ENCODE measurements at places on chromosomes 4 and X.

DNA sequence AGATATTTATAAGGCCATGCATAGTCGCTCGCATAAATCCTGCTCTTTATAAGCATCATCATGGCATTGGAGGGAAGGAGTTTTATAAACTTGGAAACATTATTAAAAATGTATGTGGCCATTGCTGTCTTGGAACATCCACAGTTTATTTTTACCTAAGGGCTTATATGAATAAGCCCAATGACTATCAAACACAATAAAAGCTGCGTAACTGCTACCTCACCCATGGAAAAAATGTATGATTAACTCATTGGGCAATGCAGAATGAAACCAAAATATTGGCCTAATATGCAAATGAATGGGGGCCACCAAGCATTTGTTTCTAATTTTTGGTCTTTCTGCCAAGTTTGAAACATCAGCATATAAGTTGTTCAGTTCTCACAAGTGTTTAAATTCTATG is 19.1 kb downstream of the GEMIN8 start:
- H3K27ac ChIP-seq = no peak overlapping the region
- no peaks in the 10 kb centered on the region for H3K4me1 ChIP-seq
- H3K27me3 ChIP-seq = no peaks in the 10 kb centered on the region
- DNase-seq = no peak
- H3K4me3 ChIP-seq = no peak overlapping the region

DNA sequence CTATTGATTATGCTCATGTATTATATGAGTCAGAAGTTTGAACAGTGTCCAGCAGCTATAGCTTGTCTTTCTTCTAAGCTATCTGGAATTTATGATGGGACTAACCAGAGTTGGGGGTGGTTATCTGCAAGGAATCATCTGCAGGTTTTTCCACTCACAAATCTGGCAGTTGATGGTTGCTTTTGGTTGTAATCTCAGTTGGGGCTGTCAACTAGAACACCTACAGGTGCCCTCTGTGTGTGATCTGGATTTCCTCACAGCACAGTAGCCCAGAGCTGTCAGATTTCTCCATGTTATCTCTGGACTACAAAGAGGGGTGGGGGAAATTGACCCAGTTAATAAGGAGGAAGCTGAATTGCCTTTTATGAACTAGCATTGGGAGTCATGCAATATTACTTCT is 51.4 kb upstream of the MAP9 start:
- no peak for DNase-seq
- H3K36me3 ChIP-seq = no peaks in the 10 kb centered on the region
- no peaks in the 10 kb centered on the region for H3K4me1 ChIP-seq
- H3K27ac ChIP-seq = no peak overlapping the region

GRCh38 chrX:112380541-112381278 is 298.1 kb upstream of the TRPC5 start:
- H3K27ac ChIP-seq = no peak overlapping the region
- H3K27me3 ChIP-seq = no peaks in the 10 kb centered on the region
- H3K36me3 ChIP-seq = no peaks in the 10 kb centered on the region
- no peaks in the 10 kb centered on the region for H3K4me1 ChIP-seq
- DNase-seq = no peak

DNA sequence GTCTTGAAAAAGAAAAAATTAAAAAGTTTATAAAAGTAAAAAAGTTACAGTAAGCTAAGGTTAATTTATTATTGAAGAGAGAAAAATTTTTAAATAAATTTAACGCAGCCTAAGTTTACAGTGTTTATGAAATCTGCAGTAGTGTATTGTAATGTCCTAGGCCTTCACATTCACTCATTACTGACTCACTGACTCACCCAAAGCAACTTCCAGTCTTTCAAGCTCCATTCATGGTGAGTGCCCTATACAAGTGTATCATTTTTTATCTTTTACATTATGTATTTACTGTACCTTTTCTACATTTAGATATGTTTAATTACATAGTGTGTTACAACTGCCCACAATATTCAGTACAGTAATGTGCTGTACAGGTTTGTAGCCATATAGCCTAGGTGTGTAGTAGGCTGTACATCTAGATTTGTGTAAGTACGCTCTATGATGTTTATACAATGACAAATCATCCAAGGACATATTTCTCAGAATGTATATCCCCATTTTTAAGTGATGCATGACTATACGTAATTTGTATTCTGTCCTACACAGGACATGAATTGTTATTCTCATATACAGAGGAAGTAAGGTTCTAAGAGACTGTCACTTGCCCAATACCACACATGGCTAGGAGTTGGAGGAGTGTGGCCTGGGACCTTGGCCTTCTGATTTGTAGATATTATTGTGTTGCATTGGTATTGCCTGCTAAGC is 19.5 kb upstream of the PDCL2 start:
- DNase-seq = no peak
- H3K4me3 ChIP-seq = no peak overlapping the region
- no peaks in the 10 kb centered on the region for H3K36me3 ChIP-seq
- H3K27ac ChIP-seq = no peak overlapping the region
- peaks cover 14% of the 10 kb centered on the region for H3K4me1 ChIP-seq
- no peaks in the 10 kb centered on the region for H3K27me3 ChIP-seq

- H3K4me3 ChIP-seq = no peak overlapping the region
- DNase-seq = no peak
- H3K4me1 ChIP-seq = peaks cover 11% of the 10 kb centered on the region
- no peaks in the 10 kb centered on the region for H3K36me3 ChIP-seq
- H3K27me3 ChIP-seq = no peaks in the 10 kb centered on the region
These were observed 104.5 kb upstream of the NAP1L5 start for GRCh38 chr4:88802138-88802537.

GRCh38 chr4:6917461-6918271 is 8.0 kb downstream of the TBC1D14 start:
- H3K27ac ChIP-seq = peak overlapping the region; percentile 86
- H3K4me1 ChIP-seq = peaks cover 39% of the 10 kb centered on the region
- H3K27me3 ChIP-seq = no peaks in the 10 kb centered on the region
- H3K36me3 ChIP-seq = no peaks in the 10 kb centered on the region
- peak overlapping the region; percentile 11 for H3K4me3 ChIP-seq
- DNase-seq = peak; percentile 92

- H3K27me3 ChIP-seq = peaks cover 18% of the 10 kb centered on the region
- H3K4me1 ChIP-seq = no peaks in the 10 kb centered on the region
- H3K27ac ChIP-seq = no peak overlapping the region
- H3K4me3 ChIP-seq = peak overlapping the region; percentile 85
These were observed 25.0 kb downstream of the UTP14A start for GRCh38 chrX:129930941-129931410.

DNA sequence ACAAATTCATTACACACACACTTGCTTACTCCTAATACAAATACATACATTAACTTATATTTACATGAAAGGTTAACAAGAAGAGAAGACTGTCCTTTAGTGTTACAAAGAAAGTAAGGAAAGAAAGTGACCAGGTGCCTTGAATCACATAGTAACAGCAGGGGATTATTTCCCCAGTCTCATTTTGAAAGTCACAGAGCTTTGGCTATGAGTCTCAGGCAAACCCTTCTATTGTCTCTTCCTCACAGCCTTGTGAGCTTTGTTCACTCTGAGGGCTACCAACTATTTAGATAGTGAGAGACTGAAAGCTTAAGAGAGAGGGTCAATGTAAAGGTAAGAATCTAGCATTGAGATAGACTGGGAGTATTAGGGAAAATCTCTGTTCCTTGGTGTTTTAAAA is 161.6 kb downstream of the NPNT start:
- H3K4me3 ChIP-seq = no peak overlapping the region
- H3K4me1 ChIP-seq = no peaks in the 10 kb centered on the region
- no peak for DNase-seq
- no peaks in the 10 kb centered on the region for H3K27me3 ChIP-seq
- no peak overlapping the region for H3K27ac ChIP-seq
- no peaks in the 10 kb centered on the region for H3K36me3 ChIP-seq

- no peaks in the 10 kb centered on the region for H3K27me3 ChIP-seq
- peaks cover 13% of the 10 kb centered on the region for H3K4me1 ChIP-seq
- H3K36me3 ChIP-seq = peaks cover 28% of the 10 kb centered on the region
- no peak for DNase-seq
- H3K27ac ChIP-seq = no peak overlapping the region
- H3K4me3 ChIP-seq = no peak overlapping the region
These were observed 6.2 kb downstream of the S100P start for GRCh38 chr4:6699903-6700302.

- peaks cover 20% of the 10 kb centered on the region for H3K36me3 ChIP-seq
- no peaks in the 10 kb centered on the region for H3K4me1 ChIP-seq
- no peak for DNase-seq
- no peak overlapping the region for H3K27ac ChIP-seq
These were observed 32.1 kb upstream of the CLCN4 start for GRCh38 chrX:10124506-10125247.

GRCh38 chr4:102734591-102735385 is 26.0 kb downstream of the MANBA start:
- H3K36me3 ChIP-seq = no peaks in the 10 kb centered on the region
- peak overlapping the region; percentile 16 for H3K27ac ChIP-seq
- DNase-seq = no peak
- peaks cover 27% of the 10 kb centered on the region for H3K4me1 ChIP-seq

- DNase-seq = no peak
- peaks cover 17% of the 10 kb centered on the region for H3K4me1 ChIP-seq
- H3K4me3 ChIP-seq = peak overlapping the region; percentile 58
- H3K36me3 ChIP-seq = no peaks in the 10 kb centered on the region
These were observed 457 bp downstream of the TFE3 start for GRCh38 chrX:49042581-49043219.

GRCh38 chr4:10639100-10639499 is 45.5 kb downstream of the CLNK start:
- no peak for DNase-seq
- no peak overlapping the region for H3K4me3 ChIP-seq
- H3K36me3 ChIP-seq = no peaks in the 10 kb centered on the region
- no peaks in the 10 kb centered on the region for H3K4me1 ChIP-seq
- H3K27ac ChIP-seq = no peak overlapping the region
- H3K27me3 ChIP-seq = no peaks in the 10 kb centered on the region

DNA sequence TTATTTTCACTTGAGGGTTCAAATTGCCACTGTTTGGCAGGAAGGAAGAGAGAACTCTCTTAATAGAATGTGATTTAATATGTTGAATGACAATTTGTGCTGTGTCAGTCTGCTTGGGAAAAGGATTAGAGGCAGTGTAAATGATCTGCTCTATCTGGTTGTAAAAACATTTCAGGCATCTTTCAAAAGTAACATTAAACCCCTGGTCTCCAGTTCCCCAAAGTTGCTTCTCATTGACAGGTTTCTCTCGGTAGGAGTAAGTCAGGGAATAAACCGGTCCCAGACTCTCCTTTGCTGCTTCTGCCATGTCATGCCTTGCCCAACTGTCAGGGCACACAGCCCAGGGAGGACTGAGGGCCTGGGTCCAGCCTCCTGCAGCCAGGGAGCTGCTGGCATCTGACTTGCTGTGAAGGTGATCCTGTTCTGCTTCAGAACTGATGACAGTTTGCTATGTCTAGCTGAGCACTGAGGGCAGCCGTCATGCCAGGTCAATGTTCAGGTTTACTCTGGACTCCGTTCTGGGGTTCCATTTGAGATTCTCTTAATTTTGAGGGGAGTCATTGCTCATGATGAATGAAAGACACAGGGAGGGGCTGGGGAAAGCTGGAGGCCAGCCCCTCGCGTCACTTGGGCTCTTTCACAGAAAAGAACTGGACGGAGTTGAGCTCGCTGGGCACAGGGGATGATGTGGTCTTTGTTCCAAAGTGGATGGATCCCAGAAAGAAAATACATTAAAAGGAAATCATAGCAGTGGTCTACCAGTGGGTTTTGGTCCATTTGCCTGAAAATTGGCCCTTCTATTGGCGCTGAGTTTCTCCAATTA is 312.4 kb downstream of the ARHGAP10 start:
- no peak overlapping the region for H3K27ac ChIP-seq
- no peak for DNase-seq
- H3K36me3 ChIP-seq = no peaks in the 10 kb centered on the region
- no peaks in the 10 kb centered on the region for H3K27me3 ChIP-seq
- H3K4me3 ChIP-seq = no peak overlapping the region

DNA sequence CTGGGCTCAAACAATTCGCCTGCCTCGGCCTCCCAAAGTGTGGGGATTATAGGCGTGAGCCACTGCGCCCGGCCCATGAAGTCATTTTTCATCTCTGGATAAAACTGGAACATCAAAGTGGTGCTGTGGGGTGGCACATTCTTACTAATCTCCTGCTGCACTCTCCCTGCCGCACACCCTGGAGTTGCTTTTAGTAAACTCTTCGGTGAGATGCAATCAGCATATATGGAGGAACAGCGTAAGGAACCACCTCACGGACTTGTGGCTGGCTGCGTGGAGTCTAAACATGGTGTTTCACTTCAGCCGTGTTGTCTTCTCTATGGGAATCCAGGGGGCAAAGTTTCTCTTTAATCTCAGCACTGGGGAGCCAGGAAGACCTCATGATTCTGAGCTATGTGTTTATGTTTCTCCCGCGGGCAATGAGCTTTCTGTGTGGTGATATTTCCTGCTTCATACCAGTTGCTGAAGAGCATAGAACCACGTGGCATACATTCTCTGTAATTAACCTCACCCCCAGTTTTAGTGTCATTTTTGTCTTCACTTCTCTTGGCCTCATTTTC is 2.1 kb upstream of the RHOH start:
- no peaks in the 10 kb centered on the region for H3K36me3 ChIP-seq
- peaks cover 17% of the 10 kb centered on the region for H3K4me1 ChIP-seq
- DNase-seq = no peak
- no peak overlapping the region for H3K27ac ChIP-seq
- H3K27me3 ChIP-seq = no peaks in the 10 kb centered on the region

DNA sequence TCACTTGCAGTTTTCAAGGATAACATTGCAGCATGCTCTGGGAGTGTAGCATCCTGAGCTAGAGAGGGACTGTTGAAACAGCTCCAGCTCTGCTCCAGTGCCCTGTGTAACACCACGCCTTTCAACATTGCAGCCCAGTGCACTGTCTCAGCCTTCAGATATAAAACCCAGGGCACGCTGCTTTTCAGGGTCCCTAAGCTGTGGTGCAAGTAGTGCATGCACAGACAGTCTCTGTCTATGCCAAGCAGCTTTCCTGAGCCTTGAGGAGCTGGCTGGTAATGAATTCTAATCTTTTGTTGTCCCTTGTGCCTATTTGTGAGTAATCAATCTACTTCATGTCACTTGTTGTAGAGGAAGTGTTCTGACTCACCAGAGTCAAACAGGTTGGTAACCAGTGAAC is 897.0 kb downstream of the ARAP2 start:
- H3K4me3 ChIP-seq = no peak overlapping the region
- H3K36me3 ChIP-seq = no peaks in the 10 kb centered on the region
- no peak overlapping the region for H3K27ac ChIP-seq
- no peak for DNase-seq

GRCh38 chr4:89929425-89930159 is 34.9 kb downstream of the MMRN1 start:
- no peaks in the 10 kb centered on the region for H3K36me3 ChIP-seq
- no peaks in the 10 kb centered on the region for H3K27me3 ChIP-seq
- no peak overlapping the region for H3K27ac ChIP-seq
- no peaks in the 10 kb centered on the region for H3K4me1 ChIP-seq
- no peak overlapping the region for H3K4me3 ChIP-seq

DNA sequence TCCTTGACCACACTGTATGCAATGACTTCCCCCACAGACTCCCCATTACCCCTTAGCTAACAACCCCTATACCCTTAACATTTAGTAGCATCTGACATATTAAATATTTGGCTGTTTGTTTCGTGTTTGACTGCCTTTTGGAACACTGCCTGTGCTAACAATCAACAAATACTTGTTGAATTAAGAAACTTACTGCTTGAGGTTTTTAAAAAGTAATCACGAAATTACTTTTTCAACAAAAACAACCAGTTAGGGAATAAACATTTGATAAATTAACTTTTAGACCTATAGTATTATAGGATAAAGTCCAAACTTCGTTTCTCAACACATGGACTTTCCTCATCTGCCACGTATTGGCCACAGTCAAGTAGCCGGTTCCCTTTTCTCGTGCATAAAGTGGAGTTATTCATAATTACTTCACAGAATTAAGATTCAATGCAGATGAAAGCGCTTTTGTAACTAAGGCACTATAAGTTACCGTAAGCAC is 555 bp upstream of the ELMOD2 start:
- H3K36me3 ChIP-seq = peaks cover 7% of the 10 kb centered on the region
- H3K4me1 ChIP-seq = peaks cover 9% of the 10 kb centered on the region
- no peak for DNase-seq
- H3K4me3 ChIP-seq = peak overlapping the region; percentile 88
- no peaks in the 10 kb centered on the region for H3K27me3 ChIP-seq
